ENCODE measurements at places on chromosomes 6 and 20.

- H3K4me1 ChIP-seq, result no peaks in the 10 kb centered on the region
- DNase-seq, result no peak
- H3K4me3 ChIP-seq, result no peak overlapping the region
- no peaks in the 10 kb centered on the region for H3K27me3 ChIP-seq
- no peaks in the 10 kb centered on the region for H3K36me3 ChIP-seq
These were observed 346.5 kb downstream of the CDH4 start for GRCh38 chr20:61598586-61598985.

GRCh38 chr6:64516393-64516792, 880.8 kb downstream of the PHF3 start:
- no peak overlapping the region for H3K4me3 ChIP-seq
- H3K36me3 ChIP-seq, result no peaks in the 10 kb centered on the region
- H3K27me3 ChIP-seq, result no peaks in the 10 kb centered on the region
- H3K27ac ChIP-seq, result no peak overlapping the region
- no peak for DNase-seq
- H3K4me1 ChIP-seq, result no peaks in the 10 kb centered on the region

DNA sequence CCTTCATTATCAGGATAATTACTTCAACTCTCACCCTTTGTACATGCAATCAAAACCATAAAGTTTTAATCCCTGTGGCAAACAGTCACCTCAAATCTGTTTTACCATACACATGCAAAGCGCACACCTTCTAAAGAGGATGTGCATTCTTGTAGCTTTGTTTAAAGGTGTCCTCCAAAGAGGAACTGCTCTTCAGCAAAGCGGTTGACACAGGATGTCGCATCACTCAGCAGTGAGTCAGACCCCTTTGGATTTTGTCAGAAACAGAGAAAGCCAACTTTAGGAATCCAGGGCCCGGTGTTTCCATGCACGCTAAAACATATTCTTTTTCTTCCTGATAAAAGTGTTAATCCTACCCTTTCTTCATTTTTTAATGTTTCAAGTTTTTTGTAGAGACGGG, 268.3 kb upstream of the ARID1B start:
- peaks cover 4% of the 10 kb centered on the region for H3K4me1 ChIP-seq
- no peak overlapping the region for H3K27ac ChIP-seq
- peaks cover 55% of the 10 kb centered on the region for H3K27me3 ChIP-seq
- H3K36me3 ChIP-seq, result no peaks in the 10 kb centered on the region
- no peak overlapping the region for H3K4me3 ChIP-seq
- DNase-seq, result no peak

GRCh38 chr6:81777586-81778268, 25.2 kb upstream of the TENT5A start:
- no peak overlapping the region for H3K27ac ChIP-seq
- no peak overlapping the region for H3K4me3 ChIP-seq
- H3K4me1 ChIP-seq, result no peaks in the 10 kb centered on the region
- DNase-seq, result no peak
- no peaks in the 10 kb centered on the region for H3K27me3 ChIP-seq
- no peaks in the 10 kb centered on the region for H3K36me3 ChIP-seq

GRCh38 chr20:40481743-40482458, 207.1 kb downstream of the MAFB start:
- H3K36me3 ChIP-seq, result no peaks in the 10 kb centered on the region
- no peak overlapping the region for H3K27ac ChIP-seq
- H3K4me1 ChIP-seq, result no peaks in the 10 kb centered on the region
- no peak for DNase-seq
- H3K27me3 ChIP-seq, result no peaks in the 10 kb centered on the region

GRCh38 chr6:87702589-87702945, 534 bp upstream of the AKIRIN2 start:
- H3K4me3 ChIP-seq, result peak overlapping the region; percentile 86
- H3K27me3 ChIP-seq, result no peaks in the 10 kb centered on the region
- peak overlapping the region; percentile 94 for H3K27ac ChIP-seq
- H3K4me1 ChIP-seq, result peaks cover 25% of the 10 kb centered on the region
- peaks cover 27% of the 10 kb centered on the region for H3K36me3 ChIP-seq

DNA sequence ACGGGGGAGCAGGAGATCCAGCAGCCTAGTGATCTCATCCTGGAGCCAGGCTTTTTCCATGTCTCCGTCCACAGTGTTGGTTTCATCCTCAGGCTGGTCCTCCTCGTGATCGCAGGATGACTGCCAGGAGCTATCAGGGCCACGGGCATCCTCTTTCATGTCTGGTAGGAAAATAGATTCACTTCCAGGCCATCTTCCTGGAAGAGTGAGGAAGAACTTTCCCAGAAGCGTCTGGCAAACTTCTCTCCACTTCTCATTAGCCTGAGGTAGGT, 15.3 kb upstream of the SLC9A8 start:
- no peak overlapping the region for H3K4me3 ChIP-seq
- peaks cover 6% of the 10 kb centered on the region for H3K4me1 ChIP-seq
- H3K27ac ChIP-seq, result no peak overlapping the region
- H3K27me3 ChIP-seq, result no peaks in the 10 kb centered on the region

DNA sequence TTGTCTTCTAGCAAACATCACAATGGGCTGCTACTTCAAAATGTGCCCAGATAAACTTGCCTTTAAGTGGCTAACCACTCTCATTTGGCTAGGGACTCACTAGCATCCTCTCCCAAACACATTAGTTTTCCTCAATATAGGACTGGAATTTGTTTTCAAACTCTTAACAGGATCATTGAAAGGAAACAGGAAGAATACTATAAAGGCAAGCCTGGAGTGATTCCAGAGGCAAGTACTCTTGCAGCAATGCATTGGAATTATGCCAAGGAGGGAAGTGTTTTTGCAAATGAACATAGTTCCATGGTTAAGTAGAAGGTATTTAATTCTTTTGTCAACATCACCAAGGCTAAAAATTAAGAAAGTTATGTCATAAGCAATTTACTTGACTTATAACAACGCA, 12.2 kb downstream of the EPHA7 start:
- no peak overlapping the region for H3K4me3 ChIP-seq
- no peak for DNase-seq
- H3K27ac ChIP-seq, result no peak overlapping the region

DNA sequence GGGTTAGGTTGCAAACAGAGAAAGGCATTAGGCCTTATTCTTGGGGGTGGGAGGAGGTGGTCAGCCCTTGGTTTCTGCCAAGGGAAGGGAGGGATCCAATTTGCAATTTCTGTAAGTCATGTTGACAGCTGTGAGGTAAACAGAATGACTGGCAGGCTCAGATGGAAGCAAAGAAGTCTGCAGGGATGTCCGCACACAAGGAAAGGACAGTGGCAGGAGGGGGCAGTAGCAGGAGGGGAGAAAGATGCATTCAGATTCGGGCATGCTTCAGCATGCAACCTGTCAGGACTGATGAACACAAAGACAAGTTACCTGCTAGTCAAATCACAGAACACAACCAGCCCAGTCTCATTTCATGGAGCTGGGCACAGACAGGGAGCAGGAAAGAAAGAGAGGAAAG, 217.9 kb upstream of the FOXA2 start:
- H3K27ac ChIP-seq, result no peak overlapping the region
- no peaks in the 10 kb centered on the region for H3K4me1 ChIP-seq
- DNase-seq, result no peak
- no peaks in the 10 kb centered on the region for H3K36me3 ChIP-seq
- H3K27me3 ChIP-seq, result no peaks in the 10 kb centered on the region

DNA sequence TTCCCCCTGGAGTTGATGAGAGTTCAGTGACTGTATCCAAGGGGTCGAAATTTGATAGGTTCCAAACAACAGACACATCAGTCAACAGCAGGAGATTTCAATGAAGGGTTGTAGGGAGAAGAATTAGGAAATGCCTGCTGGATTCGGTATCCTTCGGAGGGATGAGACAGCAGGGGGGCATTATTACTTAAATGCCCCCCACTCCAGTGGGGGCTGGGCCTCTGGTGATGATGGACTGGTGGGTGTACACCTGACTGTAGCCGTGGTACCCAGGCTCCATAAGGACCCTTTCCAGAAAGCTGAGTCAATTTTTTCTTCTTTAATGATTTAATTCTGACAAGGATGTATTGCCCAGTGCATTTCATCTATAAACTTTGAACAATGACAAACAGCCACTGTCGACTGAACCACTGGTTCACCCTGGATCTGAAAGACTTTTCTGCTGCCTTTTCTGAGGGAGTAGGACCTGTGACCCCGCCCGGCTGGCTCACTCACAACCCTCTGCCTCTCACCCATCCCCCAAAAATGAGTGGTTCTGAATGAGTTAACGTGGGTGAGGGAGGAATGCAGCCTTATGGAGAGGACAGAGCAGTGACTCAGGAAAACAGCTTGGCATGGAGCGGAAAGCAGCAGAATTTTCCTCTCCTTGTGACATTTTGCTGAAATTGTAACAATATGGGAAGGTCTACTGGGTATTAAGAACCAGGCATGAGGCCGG, 41.0 kb downstream of the ZMYND8 start:
- H3K4me1 ChIP-seq, result peaks cover 42% of the 10 kb centered on the region
- H3K36me3 ChIP-seq, result peaks cover 17% of the 10 kb centered on the region
- DNase-seq, result no peak

DNA sequence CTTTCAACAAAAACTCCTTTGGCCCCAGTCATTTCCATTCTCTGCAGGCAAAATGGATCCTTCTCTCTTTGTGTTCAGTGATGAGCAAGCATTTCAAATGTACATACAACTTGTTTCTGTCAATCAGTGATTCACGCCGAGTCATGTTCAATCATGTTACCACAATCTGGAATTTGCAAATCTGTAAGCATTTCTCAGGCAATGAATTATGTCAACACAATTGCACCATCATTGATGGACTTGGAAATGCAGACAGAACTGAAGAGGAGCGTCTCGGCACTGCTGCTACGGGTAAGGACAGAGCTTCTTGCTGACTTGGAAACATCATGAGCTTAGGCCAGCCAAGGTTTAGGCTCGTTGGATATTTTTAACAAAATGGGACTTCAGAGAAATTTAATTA, 132.8 kb upstream of the AGPAT4 start:
- no peak overlapping the region for H3K4me3 ChIP-seq
- no peak overlapping the region for H3K27ac ChIP-seq
- no peaks in the 10 kb centered on the region for H3K4me1 ChIP-seq
- DNase-seq, result no peak
- no peaks in the 10 kb centered on the region for H3K36me3 ChIP-seq

DNA sequence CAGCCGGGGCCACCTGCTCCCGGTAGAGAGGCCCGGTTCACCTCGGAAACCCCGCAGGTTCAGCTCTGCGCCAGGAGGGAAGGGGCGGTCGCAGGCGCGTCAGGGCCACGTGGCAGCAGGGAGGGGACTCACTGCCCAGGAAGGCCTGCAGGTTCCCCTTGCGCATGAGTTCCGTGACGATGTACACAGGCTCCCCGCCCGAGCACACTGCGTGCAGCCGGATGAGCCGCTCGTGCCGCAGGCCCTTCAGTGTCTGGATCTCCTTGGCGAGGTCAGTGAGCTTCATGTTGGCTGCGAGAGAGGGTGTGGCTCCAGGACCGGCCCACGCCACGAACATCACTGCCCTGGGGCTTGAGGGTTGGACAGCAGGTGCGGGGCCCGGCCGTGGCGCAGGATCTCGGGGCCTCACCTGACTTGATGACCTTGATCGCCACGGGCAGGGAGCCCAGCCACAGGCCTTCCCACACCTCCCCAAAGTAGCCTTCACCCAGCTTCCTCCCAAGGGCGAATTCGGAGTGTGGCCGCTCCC, 4.9 kb upstream of the PTK6 start:
- DNase-seq, result no peak
- peaks cover 14% of the 10 kb centered on the region for H3K4me1 ChIP-seq
- H3K4me3 ChIP-seq, result no peak overlapping the region
- peaks cover 3% of the 10 kb centered on the region for H3K36me3 ChIP-seq
- H3K27me3 ChIP-seq, result peaks cover 21% of the 10 kb centered on the region
- H3K27ac ChIP-seq, result no peak overlapping the region

GRCh38 chr6:15736297-15736696, 73.5 kb upstream of the DTNBP1 start:
- no peaks in the 10 kb centered on the region for H3K36me3 ChIP-seq
- peaks cover 7% of the 10 kb centered on the region for H3K27me3 ChIP-seq
- no peak for DNase-seq

DNA sequence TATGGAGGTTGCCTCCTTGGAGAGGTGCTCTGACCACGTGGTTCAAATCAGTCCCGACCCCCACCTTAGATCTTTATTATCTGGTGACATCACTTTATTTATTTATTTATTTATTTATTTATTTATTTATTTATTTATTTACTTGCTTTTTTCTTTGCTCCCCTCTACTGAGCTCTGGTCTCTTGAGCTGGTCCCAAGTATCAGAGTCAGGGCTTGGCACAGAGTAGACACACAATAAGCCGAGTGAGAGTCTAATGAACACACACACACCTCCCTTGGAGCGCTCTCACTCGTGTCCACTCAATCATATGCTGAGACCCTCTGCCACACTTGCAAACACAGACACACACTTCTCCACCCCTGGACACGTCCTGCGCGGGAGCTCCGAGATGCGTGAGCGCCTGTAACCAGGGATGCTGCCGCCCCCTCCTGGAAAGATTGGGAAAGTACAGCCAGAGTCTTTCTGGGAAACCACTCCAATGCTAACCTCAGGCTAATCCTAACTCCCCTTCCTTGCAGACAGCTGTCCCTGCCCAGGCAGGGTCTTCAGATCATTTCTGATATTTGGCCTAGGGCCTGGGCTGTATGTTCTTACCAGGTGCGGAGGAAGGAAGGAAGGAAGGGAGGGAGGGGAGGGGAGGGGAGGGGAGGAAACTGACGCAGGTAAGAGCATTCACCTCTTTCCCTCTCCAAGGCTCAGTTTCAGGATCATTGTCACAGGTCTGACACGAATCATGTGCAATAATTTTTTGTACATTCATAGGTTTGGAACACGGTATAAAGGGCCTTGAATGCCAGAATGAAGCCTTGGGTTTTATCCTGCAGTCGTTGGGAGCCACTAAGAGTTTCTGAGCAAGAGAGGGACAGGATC, 70.9 kb downstream of the STK35 start:
- no peak overlapping the region for H3K4me3 ChIP-seq
- H3K36me3 ChIP-seq, result no peaks in the 10 kb centered on the region
- peaks cover 3% of the 10 kb centered on the region for H3K4me1 ChIP-seq
- no peak overlapping the region for H3K27ac ChIP-seq

DNA sequence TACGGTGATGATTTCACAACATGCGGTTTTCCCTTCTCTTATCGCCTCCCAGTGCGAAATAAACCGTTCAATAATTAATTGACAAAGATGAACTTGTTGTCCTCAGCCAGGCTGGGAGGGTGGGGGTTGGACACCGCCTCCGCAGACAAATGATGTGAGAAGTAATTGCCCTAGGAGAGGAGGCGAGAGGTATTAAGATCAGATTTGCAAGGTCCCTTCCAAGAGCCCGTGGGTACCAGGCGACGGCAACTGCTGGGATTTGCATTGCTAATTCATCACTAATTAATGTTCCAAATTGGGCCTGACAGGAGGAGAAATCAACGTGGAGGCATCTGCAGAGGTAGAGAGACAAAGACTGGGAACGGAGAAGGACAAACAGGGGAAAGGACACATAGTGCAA, 90.2 kb upstream of the CCDC167 start:
- no peak overlapping the region for H3K4me3 ChIP-seq
- H3K27ac ChIP-seq, result no peak overlapping the region
- no peaks in the 10 kb centered on the region for H3K4me1 ChIP-seq
- H3K36me3 ChIP-seq, result peaks cover 4% of the 10 kb centered on the region
- H3K27me3 ChIP-seq, result no peaks in the 10 kb centered on the region

All from effector memory CD8-positive, alpha-beta T cell (primary cell).